ENCODE measurements at places on chromosomes 16 and 17.

- DNase-seq, result no peak
Observed at GRCh38 chr16:84458606-84459532, 45.6 kb downstream of the MEAK7 start.

GRCh38 chr17:18141210-18141803, 32.8 kb downstream of the MYO15A start:
- peak; percentile 15 for DNase-seq

GRCh38 chr16:51538707-51539498, 387.8 kb upstream of the SALL1 start:
- no peak for DNase-seq

- DNase-seq, result no peak
Observed at GRCh38 chr17:74135391-74136167, 67.9 kb upstream of the RPL38 start.

- no peak for DNase-seq
Observed at GRCh38 chr17:66343531-66344078, 41.2 kb downstream of the PRKCA start.

- DNase-seq, result peak; percentile 22
Observed at GRCh38 chr16:1771864-1772361, 570 bp upstream of the NME3 start.

DNA sequence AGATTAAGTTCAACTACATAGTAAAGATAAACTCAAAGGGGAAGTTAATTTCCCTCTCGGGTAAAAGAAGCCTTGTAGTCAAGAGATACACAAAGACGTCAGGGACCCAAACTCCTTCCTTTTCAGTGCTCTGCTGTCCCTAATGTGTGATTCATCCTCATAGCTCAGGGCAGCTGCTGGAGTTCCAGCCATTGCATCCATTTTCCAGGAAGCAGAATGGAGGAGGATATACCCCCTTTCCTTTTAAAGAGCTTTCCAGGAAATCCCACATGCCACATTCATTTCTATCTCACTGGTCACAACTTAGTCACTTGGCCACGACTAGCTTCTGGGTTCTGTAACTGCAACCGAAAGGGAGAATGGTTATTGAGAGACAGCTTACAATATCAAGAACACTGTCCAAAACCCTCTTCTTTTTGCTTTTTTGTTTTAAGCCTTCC, 95.3 kb downstream of the SOCS1 start:
- DNase-seq, result peak; percentile 38

DNA sequence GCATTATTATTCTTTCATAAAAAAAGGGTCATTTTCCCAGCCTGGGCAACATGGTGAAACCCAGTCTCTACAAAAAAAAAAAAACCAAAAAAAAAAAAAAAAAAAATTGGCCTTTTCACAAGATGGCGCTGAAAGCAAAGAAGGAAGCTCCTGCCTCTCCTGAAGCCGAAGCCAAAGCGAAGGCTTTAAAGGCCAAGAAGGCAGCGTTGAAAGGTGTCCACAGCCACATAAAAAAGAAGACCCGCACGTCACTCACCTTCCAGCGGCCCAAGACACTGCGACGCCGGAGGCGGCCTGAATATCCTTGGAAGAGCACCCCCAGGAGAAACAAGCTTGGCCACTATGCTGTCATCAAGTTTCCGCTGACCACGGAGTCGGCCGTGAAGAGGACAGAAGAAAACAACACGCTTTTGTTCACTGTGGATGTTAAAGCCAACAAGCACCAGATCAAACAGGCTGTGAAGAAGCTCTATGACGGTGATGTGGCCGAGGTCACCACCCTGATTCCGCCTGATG, 4.9 kb upstream of the PGAP6 start:
- DNase-seq, result no peak
